ENCODE measurements at places on chromosomes 12 and 14.

- no peak for DNase-seq
Measured at GRCh38 chr12:124236625-124237031, 58.3 kb upstream of the RFLNA start.

- no peak for DNase-seq
Measured at GRCh38 chr12:6234906-6235305, 34.7 kb downstream of the CD9 start.

DNA sequence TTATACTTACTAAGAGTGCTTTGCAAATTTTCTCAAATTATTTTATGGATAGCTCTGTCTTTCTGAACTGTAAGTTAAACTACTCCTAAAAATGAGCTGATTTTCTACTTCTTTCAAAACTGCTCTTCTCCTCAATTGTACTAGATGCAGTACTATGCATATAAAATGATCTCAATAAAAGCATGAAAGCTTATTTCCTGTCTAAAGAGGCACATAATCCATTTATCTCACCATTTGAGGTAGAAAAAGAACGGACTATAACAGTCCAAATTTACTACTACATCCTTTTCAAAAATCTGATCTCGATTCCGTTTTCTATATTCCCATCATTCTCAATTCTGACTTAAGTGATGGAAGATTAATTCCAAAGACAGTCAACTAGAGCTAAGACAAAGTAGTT is 14.4 kb downstream of the SLIRP start:
- DNase-seq = no peak

DNA sequence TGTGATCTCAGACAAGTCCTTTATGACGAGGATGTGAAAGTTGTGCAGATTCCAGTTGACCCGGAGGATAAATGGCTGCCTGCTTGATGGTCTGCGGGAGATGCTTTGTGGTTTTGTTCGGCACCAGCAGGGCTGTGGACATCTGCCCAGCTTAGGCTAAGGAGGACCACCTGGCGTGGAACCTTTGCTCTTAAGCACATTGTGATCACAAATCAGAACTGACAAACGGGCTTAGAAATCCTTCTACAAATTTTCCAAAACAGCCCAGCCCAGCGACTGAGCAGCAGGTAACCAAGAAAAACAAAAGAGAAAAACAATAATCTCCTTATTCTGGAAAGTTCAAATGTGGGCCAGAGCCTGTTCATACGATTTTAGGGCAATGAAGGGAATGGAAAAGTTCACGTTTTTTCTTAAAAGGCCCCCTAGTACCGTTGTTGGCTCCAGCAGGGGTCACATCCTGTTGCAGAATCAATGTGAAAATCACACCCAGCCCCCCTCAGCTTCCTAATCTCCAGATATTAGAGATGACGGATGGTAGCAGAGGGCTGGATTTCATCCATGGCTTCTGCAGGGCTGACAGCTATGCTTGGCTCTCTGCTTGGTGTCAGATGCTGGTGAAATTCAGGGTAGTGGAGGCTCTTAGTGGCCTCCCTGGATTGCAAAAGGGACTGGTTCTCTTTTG is 81.1 kb upstream of the RFLNA start:
- DNase-seq = no peak

- DNase-seq = no peak
Measured at GRCh38 chr14:51202914-51203665, 37.0 kb upstream of the TMX1 start.

DNA sequence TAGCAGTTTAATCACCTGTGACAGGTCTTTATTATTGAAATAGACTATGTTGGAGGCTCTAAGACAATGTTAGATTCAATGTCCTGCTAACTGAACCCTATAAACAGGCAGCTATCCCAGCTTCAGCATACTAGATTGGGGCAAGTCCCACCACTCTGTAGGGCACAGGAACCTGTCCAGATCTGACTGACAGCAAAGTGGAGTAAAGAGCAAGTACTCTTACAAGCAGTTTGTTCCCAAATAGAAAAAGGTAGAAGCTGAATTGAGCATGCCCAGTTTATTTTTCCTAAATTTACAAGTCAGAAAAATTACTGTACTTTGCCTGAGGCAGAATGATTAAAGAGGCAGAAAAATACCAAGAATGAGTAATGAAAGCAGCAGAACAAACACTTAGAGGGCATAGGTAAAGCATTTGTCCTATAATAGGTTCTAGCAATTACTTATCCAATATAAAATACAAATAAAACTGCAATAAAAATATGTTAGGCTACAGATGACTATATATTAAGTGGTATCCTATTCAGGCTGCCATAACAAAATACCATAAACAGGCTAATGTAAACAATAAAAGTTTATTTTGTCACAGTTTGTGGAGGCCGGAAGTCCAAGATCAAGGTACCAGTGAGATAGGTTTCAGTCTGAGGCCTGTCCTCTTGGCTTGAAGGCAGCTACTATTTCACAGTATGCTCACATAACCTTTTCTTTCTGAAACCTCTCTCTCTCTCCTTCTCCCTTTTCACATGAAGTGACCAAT is 868.2 kb downstream of the C12orf50 start:
- no peak for DNase-seq

- no peak for DNase-seq
Measured at GRCh38 chr14:89012282-89013097, 188.0 kb downstream of the TTC8 start.

GRCh38 chr12:72448805-72449204 is 176.6 kb downstream of the TRHDE start:
- DNase-seq = no peak
